ENCODE measurements at places on chromosomes 12 and 14.

GRCh38 chr14:32050878-32051277, 26.2 kb upstream of the ARHGAP5 start:
- no peak for DNase-seq

GRCh38 chr12:94674051-94674451, 23.7 kb upstream of the TMCC3 start:
- DNase-seq, result no peak

DNA sequence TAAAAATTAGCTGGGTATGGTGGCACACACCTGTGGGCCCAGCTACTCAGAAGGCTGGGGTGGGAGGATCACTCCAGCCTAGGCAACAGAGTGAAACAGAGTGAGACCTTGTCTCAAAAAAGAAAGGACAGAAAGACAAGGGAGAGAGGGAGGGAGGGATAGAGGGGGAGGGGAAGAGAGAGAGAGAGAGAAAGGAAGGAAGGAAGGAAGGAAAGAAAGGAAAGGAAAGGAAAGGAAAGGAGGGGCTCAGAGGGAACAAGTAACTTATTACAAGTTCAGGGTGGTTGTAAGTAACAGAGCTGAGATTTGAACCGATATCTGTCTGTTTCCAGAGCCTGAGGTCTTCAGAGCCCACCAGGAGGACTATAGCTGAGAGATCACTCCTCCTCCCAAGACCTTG, 8.3 kb downstream of the IFFO1 start:
- no peak for DNase-seq

GRCh38 chr14:69137843-69138535, 14.9 kb downstream of the DCAF5 start:
- no peak for DNase-seq

- peak; percentile 58 for DNase-seq
Observed at GRCh38 chr12:93785249-93786010, 108.3 kb downstream of the CRADD start.

- peak; percentile 73 for DNase-seq
Observed at GRCh38 chr12:57001448-57001906, 4.9 kb downstream of the ZBTB39 start.

DNA sequence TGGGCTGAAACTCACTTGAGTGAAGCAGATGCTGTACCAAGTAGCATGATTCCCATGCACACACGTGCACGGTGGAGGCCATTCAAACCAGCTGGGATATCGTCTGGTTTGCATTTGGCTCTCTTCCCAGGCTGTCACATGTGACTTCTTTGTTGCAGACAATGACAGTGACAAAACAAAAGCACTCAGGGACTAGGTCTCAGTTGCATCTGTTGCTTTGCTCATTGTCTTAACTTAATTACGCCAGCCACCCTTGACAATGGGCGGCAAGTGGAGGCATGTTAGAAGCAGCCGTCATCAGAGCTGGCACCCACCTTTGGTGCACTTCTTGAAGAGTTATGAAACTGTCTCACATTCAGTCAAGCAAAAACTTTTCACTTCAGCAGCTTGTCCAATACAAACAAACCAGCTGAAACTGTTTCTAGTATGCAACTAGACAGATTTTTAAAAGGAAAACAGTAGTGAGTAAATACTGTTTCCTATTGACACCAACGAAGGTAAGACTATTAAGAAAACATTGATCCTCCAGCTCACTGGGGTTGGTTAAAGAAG, 74.3 kb downstream of the IGF1 start:
- DNase-seq, result no peak

GRCh38 chr14:92637228-92637627, 111.2 kb downstream of the LGMN start:
- no peak for DNase-seq

DNA sequence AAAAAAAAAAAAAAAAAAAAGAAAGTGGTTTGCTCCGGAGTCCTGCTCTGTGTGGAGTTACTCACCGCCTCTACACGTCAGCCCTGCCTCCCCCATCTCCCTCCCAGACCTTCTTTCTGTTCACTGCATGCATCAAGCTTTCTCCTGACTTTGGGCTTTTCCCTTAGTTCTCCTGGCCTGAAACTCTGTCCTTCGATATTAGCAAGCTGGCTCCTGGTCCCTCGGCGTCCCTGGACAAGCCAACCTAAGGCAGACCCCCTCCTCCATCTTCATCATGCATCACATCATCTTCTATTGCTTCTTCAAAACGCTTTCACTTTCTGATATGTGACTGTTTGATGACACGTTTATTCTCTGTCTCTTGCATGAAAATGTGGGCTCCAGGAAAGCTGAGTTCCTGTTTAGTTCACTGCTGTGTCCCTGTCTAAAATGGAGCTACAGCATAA, 40.6 kb downstream of the SLC15A4 start:
- peak; percentile 26 for DNase-seq

DNA sequence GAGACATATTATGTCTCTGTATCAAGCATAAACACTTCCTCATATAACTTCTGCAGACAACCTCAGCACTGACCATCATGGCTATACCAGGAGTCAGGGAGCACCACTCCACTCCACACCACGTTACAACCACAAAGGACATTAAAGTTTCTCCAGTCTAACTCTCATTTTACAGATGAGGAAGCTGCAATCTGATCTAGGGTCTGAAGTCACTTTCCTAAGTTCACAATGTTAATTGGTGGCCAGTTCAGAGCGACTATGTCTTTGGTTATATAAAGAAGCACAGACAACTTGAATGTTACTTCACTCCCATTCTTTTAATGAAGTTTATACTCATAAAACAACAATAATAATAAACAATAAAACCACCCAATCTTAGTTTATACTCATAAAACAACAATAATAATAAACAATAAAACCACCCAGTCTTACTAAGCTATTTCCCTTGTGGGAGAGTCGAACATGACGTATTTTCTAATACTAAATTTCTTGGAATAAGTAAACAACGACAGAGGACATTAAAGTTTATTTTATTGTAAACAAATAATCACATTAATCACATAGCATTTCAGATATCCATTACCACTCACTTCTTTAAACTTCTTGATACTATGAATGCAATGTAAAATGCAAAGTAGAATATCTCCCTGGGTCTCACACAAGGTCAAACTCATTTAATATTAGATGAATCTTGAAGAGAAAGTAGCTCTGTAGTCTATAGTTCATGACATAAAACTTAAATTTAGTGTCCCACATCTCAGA, 72.4 kb upstream of the SSTR1 start:
- DNase-seq, result no peak

- DNase-seq, result peak; percentile 21
Observed at GRCh38 chr14:95098984-95099599, 58.2 kb downstream of the DICER1 start.

GRCh38 chr12:14994610-14995009, 21.8 kb downstream of the PDE6H start:
- DNase-seq, result no peak

GRCh38 chr12:85923767-85924331, 49.8 kb downstream of the NTS start:
- no peak for DNase-seq

DNA sequence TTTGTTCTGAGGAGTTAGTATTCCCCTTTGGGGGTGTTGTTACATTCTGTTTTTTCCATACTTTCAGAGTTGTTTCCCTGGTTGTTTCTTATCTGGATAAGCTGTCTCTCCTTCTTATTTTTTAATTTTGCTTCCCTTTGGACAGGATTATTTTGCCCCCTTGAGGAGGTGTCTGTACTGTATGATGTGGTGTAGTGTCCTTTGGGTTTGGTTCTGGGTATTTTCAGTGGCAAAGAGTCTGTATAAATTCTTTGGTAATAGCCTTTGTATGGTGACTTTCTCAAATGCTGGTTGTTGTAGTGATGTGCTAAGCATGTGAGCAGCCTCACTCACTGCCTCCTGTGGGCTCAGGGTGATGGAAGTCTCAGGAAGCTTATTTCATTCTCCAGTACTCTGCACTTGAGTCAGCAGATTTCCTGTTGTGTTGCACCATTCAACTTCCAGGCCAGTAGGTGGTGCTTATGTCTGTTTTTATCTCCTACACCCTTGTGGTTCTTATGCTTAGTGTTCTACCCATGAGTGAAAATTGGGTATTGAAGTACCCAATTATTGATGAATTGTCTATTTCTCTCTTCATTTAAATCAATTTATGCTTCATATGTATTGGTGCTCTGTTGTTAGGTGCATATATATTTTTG, 103.3 kb upstream of the PMCH start:
- peak; percentile 7 for DNase-seq

Measured in CD4-positive, alpha-beta T cell treated with Interleukin-15 for 4 hours (primary cell).